Hypothalamus (tissue), 51 donors: ENCODE measurements at places on chromosomes 1 and 21.

DNA sequence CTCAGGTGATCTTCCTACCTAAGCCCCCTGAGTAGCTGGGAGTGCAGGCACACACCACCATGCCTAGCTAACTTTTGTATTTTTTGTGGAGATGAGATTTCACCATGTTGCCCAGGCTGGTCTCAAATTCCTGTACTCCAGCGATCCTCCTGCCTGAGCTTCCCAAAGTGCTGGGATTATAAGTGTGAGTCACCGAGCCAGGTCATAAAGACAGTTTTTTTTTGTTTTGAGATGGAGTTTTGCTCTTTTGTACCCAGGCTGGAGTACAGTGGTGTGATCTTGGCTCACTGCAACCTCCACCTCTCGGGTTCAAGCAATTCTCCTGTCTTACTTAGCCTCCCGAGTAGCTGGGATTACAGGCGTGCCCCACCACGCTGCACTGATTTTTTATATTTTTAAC lies 42.1 kb downstream of the KIF1B start:
- DNase-seq, result no peak

- DNase-seq, result no peak
Observed at GRCh38 chr1:154778275-154778674, 91.8 kb downstream of the KCNN3 start.

DNA sequence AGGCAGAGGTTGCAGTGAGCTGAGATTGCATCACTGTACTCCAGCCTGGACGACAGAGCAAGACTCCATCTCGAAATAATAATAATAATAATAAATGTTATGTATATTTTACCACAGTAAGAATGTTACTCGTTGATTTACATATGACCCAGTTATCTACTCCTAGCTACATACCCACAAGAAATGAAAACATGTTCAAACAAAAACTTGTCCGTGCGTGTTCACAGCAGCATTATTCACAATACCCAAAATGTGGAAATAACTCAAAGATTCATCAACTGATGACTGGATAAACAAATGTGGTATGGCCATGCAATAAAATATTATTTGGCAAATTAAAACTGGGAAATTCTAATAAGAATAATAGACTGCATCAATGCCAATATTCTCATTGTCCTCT lies 31.7 kb upstream of the ENSA start:
- DNase-seq, result no peak

- DNase-seq, result peak; percentile 20
Observed at GRCh38 chr1:94863919-94864318, 43.8 kb downstream of the SLC44A3 start.

DNA sequence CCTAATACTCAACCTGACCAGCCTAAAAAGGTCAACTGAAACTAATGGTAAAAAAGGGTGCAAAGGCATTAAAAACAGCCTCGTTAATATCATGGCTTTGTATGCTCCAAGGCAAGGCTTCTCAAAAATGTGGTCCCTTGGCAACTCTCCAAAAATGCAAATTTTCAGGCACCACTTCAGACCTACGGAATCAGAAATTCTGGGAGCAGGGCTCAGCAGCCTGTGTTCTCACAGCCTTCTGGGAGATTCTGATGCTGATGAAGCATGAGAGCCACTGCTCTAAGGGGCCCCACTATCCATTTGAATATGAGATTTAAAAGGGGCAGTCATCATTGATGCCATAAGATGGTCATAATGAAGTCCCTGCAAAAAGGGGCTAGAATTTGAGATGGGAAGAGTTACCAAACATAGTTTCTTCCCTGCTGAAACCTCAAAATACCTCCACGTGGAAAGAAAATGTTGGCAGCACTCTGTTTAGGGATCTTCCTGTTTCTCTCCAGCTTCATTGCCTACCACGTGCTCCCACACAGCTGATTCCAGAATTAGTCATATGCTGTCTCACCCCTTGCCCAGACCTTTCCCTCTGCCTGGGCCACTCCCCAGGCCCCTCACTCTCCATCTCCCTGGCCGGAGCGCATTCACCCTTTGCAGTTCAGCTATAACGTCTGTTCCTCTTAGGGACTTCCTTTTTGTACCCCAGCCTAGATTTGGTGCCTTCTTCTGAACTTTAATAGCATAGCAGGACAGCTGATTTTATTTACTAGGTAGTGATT lies 46.7 kb downstream of the PHC2 start:
- no peak for DNase-seq

DNA sequence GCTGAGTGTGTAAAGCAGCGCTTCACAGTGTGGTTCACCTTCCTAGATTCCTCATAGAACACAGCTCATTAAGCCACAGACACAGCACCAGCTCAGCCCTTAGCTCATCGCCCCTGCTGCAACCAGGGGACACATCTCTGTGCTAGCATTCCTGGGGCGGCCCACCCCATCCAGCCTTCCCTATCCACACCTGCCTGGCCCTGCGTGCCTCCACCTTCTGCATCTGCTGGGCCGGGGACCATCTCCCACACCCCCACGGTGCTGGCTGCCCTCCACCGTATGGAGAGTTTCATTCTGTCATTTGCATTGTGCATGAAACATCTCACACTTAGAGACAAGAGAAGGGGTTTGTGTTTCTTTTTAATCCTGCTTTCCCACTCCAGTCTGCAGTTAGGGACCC lies 35.8 kb upstream of the PRSS38 start:
- DNase-seq, result no peak

DNA sequence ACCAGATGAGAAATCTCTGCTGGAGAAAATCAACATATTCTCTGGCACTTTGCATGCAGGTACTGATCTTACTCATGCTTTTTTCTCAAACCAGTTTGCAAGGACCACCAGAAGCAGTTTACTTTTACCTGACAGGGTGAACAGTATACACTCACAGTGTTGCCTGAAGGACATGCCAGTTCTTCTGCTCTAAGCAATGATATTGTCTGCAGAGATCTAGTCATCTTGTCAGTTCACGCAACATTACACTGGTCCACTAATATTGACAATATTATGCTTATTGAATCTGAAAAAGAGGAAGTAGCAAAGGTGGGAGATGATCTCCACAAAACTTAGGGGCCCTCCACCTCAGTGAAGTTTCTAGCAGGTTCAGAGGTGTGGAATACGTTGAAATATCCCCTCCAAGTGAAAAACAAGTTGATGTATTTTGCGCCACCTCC lies 3.8 kb upstream of the S100B start:
- DNase-seq, result no peak

DNA sequence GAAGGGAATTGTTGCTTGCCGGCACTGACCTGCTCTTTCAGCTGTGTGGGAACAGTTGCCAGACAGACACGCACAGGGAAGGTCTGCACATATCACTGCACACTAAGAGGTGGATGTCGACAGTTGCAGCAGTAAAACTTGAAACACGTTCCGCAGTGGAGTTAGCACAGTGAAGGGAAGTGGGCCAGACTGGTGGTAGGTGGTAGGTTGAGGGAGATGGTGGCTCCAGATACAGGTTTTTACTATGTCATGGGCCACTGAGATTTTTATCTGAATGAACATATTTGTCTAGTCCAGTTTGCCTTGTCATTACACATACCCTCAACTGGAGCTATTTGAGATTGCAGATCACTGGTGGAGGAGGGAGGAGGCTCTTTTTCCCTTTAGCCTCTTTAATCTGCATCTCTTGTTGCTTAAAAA lies 13.5 kb downstream of the MRPS6 start:
- no peak for DNase-seq

GRCh38 chr1:117696561-117696960 lies 90.7 kb downstream of the TENT5C start:
- no peak for DNase-seq

GRCh38 chr21:32611471-32611997 lies 643 bp downstream of the CFAP298 start:
- DNase-seq, result no peak

DNA sequence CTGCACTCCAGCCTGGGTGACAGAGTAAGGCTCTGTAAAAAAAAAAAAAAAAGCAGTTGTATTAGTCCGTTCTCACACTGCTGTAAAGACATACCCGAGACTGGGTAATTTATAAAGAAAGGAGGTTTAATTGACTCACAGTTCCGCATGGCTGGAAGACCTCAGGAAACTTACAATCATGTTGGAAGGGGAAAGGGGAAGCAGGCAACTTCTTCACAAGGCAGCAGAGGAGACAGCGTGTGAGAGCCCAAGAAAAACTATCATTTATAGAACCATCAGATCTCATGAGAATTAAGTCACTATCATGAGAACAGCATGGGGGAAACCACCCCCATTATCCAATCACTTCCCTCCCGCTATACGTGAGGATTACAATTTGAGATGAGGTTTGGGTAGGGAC lies 151.7 kb upstream of the NR5A2 start:
- DNase-seq, result no peak

- DNase-seq, result no peak
Observed at GRCh38 chr1:160808289-160808688, 12.3 kb downstream of the LY9 start.

- no peak for DNase-seq
Observed at GRCh38 chr21:43312011-43312410, 114.9 kb downstream of the SIK1 start.

DNA sequence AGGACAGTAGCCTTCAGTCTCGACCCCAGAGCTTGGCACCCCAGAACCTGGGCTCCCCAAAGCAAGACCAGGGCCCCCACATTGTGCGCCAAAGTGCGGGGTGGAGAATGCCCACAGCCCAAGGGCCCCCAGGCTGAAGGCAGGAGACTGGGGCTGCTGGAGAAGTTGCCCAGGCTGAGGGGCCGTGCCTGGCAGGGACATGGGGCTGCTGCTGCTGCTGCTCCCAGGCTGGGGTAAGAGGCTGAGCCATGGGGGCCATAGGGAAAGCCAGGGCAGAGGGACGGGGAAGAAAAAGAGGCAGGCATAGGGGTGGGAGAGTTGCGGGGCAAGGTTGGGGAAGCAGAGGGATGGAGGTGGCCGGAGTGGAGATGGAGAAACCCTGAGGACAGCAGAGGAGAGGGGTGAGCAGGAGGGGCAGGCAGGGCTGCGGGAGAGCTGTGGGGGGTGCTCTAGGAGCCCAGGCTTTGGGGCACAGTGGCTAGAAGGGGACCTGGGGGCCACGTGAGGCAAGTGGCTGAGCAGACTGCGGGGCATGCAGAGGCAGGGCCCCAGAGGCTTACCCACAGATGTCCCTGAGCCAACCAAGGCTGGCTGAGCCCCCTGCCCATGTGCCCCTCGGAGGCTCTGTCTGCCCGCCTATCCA lies 18.9 kb downstream of the SLC27A3 start:
- DNase-seq, result no peak

GRCh38 chr1:7266561-7266960 lies 481.3 kb downstream of the CAMTA1 start:
- no peak for DNase-seq

GRCh38 chr1:23441446-23442148 lies 17.0 kb upstream of the TCEA3 start:
- no peak for DNase-seq

- DNase-seq, result no peak
Observed at GRCh38 chr1:230284891-230285290, 141.2 kb downstream of the PGBD5 start.

DNA sequence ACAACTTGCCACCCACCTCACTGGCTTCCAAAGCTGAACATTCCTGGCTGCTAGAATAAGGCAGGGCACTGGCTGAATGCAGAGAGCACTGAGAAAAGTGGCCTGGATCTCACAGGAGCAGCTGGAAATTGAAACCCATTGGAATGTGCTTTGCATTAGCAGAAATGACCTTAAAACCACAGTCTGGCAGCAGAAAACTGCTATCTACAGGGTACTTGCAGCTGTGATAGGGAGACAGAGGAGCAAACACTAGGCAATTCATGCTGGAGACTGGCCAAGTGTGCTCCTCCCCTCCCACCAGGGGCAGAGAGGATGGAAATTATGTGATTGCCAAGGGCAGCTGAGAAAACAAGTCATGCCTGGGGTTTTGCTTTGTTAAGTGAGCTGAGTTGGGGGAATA lies 47.2 kb downstream of the HSD3B1 start:
- DNase-seq, result peak; percentile 20

GRCh38 chr1:112988367-112988766 lies 32.4 kb upstream of the SLC16A1 start:
- DNase-seq, result no peak

DNA sequence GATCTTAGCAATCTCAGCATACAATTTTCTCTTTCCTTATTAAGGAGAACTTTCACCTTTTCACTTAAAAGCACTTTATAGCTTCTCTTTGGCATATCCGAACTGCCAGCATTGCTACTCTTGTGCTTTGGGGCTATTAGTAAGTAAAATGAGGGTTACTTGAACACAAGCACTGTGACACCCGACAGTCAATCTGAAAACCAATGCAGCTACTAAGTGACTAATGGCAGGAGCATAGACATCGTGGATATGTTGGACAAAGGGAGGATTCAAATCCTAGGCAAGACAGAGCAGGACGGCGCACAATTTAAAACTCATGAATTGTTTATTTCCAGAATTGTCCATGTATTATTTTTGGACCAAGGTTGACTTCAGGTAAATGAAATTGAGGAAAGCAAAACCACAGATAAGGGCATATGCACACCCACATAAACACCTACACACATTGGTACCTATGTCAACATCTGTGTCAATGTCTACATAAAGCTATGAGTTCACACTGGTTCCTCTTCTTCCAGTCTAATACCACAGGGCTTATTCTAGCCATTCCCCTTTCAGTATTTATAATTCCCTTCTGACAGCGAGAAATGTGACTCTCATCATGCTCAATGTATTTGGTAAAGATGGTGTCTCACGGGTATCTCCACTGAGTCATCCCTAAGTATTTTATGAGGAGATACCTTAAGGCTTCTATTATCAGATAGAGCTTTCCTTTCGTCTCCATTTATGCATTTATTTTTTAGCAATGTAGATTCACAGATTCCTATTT lies 75.3 kb upstream of the RALGPS2 start:
- DNase-seq, result no peak

GRCh38 chr1:36864823-36865601 lies 169.3 kb downstream of the GRIK3 start:
- DNase-seq, result no peak
